ENCODE measurements at places on chromosomes 3 and 15.
A peak's percentile ranks its signal among the peaks of the same experiment; 100 is the strongest.

- DNase-seq = peak; percentile 17
Measured at GRCh38 chr3:97871801-97872524, 50.2 kb downstream of the CRYBG3 start.

- no peak for DNase-seq
Measured at GRCh38 chr15:99424131-99424571, 141.6 kb upstream of the MEF2A start.

- no peak for DNase-seq
Measured at GRCh38 chr3:87084868-87085267, 93.9 kb upstream of the VGLL3 start.

- no peak for DNase-seq
Measured at GRCh38 chr15:67806536-67806935, 18.8 kb upstream of the SKOR1 start.

DNA sequence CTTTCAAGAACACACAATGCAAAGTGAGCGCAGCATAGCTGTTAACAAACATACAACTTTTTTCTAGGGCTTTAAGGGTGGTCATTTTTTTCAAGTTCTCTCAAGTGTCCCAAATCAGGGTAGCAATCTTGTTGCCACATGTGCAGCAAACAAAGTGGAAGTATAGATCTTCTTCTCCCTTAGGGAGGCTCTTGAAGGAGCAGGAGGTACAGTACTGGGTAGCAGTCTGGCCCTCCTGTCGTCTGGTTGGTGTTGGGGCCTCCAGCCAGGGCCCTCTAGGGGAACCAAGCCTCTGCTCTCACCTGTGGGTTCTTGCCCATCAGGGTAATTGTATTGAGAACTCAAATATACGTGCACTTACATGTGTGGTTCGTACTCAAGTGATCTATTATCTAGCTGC lies 25.8 kb downstream of the MKRN2 start:
- no peak for DNase-seq

DNA sequence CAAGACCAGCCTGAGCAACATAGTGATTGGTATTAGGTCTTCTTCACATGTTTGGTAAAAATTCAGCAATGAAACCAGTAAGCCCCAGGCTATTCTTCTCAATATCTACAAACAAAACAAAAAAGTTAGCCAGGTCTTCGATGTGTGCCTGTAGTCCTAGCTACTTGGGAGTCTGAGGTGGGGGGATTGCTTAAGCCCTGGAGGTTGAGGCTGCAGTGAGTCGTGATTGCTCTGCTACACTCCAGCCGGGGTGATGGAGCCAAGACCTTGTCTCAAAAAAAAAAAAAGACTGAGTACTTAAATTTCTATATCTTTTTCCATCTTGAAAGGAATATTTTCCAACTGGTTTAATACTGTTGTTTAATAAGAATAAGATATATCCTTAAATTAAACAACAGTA lies 106.8 kb downstream of the MBNL1 start:
- no peak for DNase-seq

- no peak for DNase-seq
Measured at GRCh38 chr3:193481436-193481835, 73.3 kb downstream of the ATP13A4 start.

- no peak for DNase-seq
Measured at GRCh38 chr3:25473246-25473645, 45.2 kb downstream of the RARB start.

GRCh38 chr3:167409611-167410010 lies 29.5 kb upstream of the ZBBX start:
- DNase-seq = no peak

GRCh38 chr15:49902685-49903501 lies 216.1 kb downstream of the ATP8B4 start:
- no peak for DNase-seq

- DNase-seq = no peak
Measured at GRCh38 chr15:64096668-64097384, 1.0 kb downstream of the SNX1 start.

DNA sequence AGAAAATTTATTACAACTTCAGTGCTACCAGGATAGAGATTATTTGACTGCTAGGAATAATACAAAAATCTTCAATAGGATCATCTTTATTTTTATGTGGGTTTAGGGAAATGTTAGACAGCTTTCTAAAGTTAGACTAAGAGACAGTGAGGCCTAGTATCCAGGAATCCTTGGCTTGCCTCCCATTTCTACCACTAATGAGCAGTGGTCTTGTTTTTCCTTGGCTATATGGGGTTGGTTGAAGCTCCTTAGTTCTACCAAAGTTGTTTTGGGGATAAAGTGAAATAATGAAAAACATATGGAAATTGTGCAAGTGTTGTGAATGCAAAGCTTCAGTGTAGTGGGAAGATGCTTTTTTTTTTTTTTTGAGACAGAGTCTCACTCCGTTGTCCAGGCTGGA lies 16.8 kb downstream of the AP4E1 start:
- no peak for DNase-seq

DNA sequence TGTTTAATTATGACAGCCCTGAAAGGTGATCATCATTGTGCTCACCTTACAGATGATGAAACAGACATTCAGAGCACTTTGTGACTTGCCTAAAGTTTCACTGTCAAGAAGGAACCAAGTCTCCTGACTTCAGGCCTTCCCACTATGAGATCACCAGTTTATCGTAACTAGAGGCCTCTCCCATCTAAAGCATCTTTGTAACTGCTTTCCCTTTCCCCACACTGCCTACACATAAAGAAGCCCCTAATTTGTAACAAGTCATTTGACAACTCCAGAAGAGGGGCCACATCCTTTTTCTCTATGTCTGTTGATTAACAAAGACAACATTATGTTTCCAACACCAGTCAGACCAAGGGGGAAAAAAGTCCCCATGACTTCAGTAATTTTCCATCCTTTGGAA lies 1.1 kb downstream of the KLHL6 start:
- peak; percentile 54 for DNase-seq

GRCh38 chr3:188007897-188008296 lies 146.1 kb upstream of the LPP start:
- no peak for DNase-seq

DNA sequence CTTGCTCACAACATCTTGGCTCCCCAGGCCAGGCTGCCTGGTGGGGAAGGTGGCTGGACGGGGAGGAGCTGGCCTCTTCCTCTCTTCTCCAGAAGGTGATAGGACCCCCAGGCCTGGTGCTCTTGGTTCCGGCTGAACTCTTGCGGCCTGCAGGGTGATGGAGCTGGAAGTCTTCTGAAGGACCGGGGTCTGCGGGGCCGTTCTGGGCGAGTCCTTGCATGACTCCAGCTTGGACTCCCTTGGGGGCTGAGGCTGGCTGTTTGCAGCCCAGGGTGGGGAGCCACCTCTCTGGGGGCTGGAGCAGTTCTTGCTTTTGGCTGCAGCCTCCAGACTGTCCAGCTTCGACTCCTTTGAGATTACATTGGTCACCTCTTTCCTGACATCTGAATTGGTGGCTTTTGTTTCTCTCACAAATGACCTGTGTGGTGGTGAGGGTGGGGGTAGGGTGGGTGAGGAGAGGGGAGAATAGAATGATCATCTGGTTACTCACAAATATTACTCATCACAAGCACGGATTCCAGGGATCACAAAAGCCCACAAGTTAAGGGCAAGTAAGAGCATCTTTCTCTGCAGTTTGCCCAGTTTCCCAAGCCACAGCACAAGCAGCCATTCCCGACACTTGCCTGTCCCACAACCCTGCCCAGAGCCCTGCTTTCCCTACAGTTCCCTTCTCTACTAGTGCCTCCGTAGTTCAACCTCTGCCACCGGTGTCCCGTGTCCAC lies 149.1 kb upstream of the HACD2 start:
- DNase-seq = no peak

DNA sequence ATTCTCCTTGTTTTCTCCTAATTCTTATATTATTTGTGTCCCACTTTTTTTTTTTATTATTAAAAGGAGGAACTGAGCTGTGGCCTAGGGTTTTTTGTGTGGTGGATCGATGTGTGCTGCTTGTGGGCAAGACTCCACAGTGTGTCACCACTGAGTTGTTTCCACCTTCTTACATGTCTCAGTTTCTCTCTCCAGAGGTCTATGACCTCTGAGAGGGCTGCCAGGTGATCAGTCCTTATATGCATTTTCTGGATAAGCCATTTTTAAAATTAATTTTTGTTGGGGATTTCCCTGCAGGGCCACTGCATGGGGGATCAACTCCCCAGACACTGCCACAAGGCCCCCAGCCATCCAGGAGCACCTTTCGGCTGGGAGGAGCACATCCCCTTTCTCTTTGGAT lies 27.8 kb downstream of the IQCF6 start:
- no peak for DNase-seq

DNA sequence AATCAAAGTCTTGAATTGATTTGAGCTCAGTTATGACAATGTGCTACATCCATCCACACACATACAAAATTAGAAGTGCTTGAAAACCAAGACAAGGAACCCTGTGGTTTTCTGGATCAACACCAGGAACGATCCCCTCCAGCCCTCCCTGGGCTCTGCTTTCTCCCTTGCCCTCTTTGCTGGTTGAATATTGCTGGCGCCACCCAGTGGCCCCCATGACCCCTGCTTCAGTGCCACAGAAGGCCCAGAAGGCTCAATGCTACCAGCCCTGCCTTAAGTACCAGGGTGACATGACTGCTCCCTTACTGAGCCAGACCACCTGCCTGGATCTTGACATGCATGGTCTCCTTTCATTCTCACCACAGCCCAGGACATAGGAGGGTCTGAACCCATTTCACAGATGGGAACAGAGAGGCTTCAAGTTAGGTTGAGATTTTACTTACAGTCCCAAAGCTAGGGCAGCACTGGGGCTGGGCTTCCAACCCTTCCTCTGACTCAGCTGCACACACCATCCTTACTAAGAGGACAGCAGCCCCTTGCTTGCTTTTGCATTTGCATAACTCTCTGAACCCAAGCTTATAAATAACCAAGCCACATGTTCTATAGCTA lies 15.0 kb downstream of the IL12A start:
- DNase-seq = peak; percentile 9

DNA sequence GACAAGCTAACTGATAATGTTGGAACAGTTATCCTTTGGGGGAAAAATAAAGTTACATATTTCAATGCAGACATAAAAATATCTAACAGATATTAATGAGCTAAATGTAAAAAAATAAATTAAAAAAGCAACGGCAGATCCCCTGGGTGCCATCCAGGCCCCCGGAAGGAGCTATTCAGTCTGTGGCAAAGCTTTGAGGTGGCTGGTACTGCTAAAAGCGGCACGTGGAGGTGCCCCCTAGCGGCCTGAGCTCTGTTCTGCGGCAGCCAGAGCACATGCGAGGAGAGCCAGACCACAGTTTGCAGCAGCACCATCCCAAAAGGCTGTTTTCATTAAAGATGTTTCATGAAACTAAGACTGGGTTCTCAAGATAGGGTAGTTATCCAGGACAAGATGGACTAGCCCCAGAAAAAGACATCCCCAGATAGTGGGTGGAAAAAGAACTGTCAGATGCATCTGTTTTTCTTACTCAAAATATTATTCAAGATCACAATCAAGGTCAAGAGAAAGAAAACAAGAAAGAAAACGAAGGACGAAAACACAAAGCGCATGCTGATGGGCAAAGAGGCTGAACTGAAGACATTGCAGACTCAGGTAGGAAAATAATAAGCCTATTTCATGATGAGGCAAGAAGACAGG lies 18.7 kb downstream of the AP3S2 start:
- peak; percentile 74 for DNase-seq

GRCh38 chr3:153633407-153633806 lies 471.4 kb downstream of the RAP2B start:
- DNase-seq = no peak

DNA sequence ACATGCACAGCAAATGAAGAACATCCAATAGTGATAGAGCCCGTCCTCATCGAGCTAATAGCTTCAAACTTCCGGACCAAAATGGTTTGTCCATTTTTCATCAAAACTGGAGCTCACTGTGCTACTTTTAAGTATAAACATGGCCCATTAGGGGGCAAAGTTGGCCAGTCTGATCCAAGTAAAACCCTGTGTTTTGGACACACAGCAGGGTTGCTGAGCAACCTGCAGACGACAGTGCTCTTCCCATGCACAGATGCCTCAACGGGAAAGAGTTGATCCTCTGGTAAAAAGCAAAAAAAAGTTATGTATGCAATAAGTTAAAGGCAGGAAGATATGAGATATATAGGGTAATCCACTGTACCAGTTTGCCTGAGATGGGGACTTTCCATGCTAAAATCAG lies 244.0 kb upstream of the THBS1 start:
- DNase-seq = no peak

- DNase-seq = no peak
Measured at GRCh38 chr15:40755812-40756208, 756 bp upstream of the RMDN3 start.

DNA sequence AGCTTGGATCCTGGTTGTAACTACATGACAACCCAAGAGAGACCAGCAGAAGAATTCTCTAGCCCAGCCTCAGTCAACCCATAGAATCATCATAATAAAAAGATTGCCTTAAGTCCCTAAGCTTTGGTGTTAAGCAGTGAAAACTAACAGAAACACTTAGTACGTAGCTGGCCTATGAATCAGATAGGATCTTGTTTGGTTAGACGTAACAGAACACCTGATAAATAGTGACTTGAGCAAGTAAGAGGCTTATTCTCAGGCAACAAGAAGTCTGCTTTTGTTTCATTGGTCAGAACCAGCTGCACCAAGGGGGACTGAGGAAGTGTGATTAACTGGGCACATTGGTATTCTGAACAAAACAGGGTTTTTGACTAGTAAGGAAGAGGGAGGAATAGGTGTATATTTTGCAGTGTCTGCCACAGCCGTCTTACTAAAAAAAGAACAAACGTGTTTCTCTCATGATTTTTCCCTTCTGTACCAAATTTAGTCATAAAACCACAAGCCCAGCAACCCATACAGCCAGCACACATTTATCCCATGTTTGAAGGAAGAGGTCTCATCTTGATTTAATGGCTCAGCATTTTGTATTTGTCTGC lies 53.3 kb upstream of the GLCE start:
- DNase-seq = no peak

GRCh38 chr3:103624271-103624670 lies 1189.5 kb downstream of the ZPLD1 start:
- no peak for DNase-seq

DNA sequence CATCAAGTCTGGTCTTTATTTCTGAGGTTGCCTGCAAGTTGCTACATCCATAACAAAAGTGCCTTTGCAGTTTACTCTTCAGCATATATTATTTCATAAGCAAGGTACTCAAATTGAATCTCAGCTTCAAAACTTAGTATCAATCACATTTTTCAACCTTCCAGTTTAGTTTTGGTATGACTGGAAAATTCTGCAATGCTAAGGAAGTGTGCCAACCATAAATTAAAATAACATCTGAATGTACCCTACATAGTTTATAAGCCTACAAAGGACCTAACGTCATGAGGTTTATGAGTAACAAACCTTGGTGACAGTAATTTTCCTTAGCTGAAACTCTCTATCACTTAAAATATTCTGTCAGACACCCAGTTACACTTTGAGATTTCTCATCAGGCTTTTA lies 62.8 kb downstream of the THBS1 start:
- no peak for DNase-seq

DNA sequence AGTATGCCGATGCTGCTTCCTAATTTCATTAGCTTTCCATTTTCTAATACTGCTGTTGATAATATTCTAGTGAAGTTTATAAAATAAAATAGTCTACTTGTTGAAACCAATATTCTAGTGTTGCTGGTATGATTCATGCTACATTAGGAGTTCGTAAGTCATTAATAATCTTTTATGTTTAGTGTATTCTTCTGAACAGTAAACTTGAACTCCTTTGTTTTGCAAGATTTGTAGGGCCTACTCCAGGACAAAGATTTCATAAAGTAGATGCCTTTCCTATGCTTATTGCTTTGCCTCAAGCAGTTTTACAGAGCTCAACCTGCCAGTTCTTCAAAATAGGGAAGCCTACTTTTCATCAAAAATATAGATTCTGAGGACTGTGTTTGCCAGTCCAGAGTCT lies 111.5 kb downstream of the RSRC1 start:
- DNase-seq = no peak
